WTC11 (cell line): ENCODE measurements at places on chromosomes 1 and 21.

GRCh38 chr1:210655511-210655910, 326.8 kb downstream of the HHAT start:
- no peak for DNase-seq

DNA sequence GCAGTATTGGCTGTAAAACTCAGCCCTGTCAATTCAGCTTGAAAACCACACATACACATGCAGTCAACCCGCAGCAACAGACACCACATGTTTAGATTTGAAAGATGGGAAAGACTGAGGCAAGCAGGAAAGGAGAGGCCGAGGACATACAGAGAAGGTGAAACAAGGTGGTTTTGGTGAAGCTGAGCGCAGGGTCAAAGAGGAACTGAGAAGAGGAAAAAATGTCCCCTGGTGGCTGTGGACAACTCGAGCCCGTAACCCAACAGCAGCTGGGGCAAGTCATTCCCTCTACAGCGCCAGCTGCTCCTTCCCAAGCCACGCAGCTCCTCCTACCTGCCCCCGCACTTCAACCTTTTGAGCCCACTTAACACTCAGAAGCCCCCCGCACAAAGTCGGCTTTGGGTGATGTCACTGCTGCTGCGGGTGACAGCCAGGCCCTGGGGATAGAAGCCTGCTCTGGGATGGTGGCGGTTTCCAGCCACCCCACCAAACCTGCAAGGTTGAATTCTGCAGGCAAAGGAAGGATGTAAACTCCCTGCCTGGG, 63.0 kb downstream of the KCNN3 start:
- DNase-seq, result no peak

- no peak for DNase-seq
Observed at GRCh38 chr21:41684381-41685245, 82.2 kb downstream of the RIPK4 start.

GRCh38 chr1:228405200-228405978, 1.2 kb downstream of the TRIM11 start:
- DNase-seq, result no peak

- peak; percentile 69 for DNase-seq
Observed at GRCh38 chr1:17485281-17485680, 45.8 kb upstream of the RCC2 start.
